ENCODE measurements at places on chromosomes 1 and 21.

- no peak for DNase-seq
Observed at GRCh38 chr1:63950023-63950422, 176.2 kb downstream of the ROR1 start.

DNA sequence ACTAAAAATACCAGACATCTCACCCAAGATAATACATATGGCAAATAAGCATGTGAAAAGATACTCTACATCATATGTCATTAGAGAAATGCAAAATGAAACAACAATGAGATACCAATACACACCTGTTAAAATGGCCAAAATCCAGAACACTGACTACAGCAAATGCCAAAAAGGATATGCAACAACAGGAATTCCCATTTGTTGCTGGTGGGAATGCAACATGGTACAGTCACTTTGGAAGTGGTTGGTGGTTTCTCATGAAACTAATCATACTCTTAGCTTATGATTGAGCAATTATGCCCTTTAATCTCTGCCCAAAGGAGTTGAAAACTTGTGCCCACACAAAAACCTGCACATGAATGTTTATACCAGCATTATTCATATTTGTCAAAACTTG is 6.4 kb upstream of the RGS2 start:
- no peak for DNase-seq

DNA sequence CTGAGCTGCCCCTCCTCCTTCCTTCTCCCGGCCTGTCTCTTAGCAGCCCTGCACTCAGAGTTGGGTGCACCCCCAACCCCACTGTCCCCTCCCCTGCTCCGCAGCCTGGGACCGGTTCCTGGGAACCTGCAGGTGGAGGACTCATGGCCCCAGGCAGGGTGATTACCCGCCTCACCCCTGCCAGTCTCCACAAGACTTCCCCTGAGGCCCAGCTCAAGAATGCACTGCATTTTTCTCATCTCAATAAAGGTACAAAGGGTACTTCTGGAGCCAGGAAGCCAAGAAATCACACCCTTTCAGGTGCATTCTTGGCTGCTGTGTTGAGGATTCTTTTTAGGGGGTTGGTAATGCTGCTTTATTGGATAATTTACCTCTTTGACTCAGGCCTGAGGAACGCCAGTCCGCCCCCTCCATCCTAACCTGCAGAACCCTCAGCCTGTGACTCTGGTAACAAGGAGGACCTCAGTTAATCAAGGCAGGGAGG is 126.3 kb upstream of the TMPRSS2 start:
- no peak for DNase-seq

GRCh38 chr1:89754518-89754917 is 66.3 kb upstream of the LRRC8D start:
- DNase-seq: no peak

DNA sequence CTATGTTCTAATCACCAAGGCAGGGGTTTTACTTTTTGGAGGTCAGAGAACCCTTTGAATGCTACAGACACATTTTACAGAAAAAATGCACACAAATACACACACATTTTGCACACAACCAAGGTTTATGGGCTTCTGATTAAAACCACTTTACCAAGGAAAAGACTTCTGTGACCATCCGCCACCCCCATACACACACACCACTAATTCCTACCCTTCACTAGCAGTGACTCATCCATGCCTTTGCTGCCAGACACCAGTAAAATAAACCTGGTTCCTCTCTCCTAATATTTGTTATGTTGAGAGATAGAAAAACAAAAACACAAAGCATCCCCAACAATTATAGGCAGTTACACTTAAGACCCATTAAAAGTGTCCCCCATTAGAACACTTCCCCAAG is 12.9 kb downstream of the PIGM start:
- no peak for DNase-seq

GRCh38 chr1:212482637-212483441 is 50.1 kb downstream of the NENF start:
- no peak for DNase-seq

DNA sequence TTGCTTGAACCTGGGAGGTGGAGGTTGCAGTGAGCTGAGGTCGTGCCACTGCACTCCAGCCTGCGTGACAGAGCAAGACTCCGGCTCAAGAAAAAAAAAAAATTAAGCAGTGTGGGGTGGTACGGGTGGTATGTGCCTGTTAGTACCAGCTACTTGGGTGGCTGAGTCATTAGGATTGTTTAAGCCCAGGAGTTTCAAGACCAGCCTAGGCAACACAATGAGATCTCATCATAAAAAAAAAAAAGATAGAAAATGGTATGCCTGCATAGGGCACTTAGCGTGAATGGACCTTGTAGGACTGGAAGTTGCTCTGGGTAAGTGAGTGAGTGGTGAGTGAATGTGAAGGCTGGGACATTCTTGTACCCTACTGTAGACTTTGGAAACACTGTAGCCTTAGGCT is 37.0 kb downstream of the TBCE start:
- no peak for DNase-seq

- no peak for DNase-seq
Observed at GRCh38 chr1:115564201-115564600, 77.6 kb upstream of the VANGL1 start.

- no peak for DNase-seq
Observed at GRCh38 chr1:85070972-85071492, 22.7 kb upstream of the MCOLN3 start.

DNA sequence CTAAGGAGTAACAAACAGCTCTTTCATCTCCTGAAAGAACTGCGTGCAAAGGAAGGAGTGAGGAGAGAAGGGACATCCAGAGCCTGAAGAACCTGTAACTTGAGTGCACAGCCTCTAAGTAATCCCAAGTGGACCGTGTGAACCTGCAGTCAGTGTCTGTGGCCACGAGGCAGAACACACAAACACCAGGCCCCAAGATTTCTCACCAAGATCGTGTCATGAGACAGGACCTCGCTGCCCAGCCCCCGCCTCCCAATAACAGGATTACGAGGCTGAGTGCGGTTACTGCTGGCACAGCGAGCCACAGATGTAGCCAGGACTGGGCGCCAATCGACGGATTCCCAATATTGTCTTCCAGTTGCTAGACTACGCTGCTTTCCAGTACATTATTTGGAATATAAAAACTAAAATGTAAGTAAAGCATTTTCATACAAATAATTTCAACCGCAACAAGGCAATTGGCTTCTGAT is 101.3 kb upstream of the SLC25A33 start:
- DNase-seq: peak; percentile 16

- no peak for DNase-seq
Observed at GRCh38 chr1:19884312-19884711, 2.1 kb downstream of the OTUD3 start.

DNA sequence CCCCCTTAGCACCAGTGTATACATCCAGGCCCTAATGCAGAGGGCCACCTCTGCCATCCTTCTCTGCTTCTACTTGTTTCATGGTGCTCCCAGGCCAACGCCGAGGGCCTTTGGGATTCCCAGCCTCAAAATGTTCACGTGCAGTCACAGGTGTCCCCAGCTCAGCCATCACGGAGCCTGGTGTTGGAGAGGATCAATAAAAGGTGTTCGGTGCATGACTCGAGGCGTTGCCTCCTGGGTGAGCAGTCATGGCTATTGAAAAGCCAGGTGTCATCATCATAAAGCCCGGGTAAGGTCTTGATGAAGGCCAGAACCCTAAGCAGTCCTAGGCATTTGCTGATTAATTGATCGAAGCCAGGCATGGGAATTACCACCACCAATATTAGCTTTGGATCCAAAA is 76.1 kb downstream of the ABCA4 start:
- no peak for DNase-seq

- DNase-seq: peak; percentile 81
Observed at GRCh38 chr1:44500181-44501046, 95.4 kb downstream of the RNF220 start.

GRCh38 chr1:72724951-72725861 is 442.9 kb upstream of the NEGR1 start:
- DNase-seq: no peak

DNA sequence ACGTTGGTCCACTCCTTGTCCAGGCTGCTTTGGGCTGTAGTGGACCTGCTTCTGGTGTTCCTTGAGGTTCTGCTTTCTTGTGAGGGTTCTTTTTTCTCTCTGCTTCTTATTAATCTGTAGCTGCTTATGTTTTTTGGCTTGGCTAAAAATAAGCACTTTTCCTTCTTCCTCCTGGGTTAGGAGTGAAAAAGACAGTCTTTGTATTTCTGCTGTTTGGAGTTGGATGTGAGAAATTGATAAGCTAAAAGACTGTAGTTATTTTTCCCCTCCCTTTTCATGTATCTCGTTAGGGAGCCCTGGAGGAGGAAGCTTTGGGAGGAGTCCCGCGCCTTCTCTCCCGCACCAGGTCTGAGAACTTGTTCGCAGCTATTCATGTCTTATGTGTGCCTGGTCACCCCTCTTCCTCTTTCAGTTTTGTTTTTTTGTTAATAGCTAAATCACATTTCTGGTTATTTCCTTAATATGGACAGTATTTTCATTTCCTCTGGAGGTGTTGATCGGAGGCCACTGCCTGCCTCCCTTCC is 79.0 kb downstream of the GALNT2 start:
- no peak for DNase-seq

DNA sequence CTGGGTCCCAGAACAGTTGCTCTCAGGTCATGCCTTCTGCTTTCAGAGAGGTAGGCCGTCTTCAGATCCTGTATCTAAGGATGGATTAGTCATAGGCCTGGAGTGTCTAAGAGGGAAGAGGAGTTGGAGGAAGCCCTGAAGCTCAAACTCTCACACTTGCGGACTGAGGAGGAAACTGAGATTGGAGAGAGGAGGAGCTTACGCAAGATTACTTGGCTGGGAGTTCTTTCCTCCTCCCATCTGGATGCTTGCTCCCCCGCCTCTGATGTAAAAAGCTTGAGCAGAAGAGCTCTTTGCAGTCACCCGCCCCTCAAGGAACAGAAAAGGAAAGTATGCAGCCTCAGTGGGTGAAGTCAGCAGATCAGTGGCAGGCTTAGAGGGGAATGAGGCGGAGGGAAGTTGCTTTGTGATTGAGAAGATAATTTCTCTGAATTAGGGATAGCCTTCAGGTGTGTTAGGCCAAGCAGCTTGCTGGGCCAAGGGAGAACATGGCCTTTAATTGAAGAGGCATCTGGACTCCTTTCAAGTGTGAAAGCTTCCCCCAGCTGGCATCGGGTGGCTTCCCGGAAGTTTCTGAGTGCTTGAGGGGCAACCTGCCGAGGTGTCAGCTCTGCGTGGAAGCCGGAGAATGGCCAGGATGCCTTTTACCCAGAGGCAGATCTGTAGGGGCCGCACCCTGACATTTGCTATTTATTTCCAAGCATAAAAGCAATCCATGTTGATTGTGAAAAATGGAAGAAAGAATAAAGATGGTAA is 6.6 kb downstream of the ADORA1 start:
- no peak for DNase-seq

DNA sequence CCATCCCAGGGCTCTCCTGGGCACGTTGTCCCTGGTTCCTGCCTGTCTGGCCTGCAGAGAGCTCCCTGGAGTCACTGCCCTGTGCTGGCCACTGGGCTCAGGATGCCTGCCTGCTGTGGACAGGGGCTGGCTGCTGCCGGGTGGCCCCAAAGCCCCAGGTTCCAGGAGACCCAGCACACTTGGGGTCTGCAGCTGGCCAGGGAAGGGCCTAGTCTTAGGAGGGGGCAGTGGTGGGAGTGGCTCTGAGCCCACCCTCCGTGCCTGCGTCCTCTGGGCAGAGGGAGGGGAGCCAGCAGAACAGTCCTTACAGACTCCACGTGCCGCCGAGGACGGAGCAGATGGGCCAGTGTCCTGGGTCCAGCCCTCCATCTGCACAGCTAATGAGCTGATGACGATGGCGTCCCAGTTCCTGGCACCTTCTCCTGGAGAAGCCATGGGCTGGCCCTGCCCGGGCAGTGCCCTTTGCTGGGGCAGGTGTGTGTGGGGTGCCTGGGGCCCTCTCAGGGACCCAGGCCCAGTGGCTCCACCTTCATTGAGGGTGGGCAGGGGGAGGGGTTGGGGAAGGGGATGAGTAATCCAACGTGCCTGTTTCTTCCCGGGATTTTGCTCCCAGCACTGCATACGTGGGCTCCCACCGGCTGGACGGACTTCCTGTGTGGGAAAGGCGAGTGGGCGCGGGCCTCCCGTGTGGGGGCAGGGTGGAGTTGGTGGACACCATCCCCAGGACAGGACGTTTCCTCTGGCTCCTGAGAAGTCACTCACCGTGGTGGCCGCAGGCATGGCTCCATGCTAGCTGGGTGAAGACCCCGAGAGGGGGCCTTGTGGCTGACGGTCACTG is 6.8 kb upstream of the PLCH2 start:
- no peak for DNase-seq

DNA sequence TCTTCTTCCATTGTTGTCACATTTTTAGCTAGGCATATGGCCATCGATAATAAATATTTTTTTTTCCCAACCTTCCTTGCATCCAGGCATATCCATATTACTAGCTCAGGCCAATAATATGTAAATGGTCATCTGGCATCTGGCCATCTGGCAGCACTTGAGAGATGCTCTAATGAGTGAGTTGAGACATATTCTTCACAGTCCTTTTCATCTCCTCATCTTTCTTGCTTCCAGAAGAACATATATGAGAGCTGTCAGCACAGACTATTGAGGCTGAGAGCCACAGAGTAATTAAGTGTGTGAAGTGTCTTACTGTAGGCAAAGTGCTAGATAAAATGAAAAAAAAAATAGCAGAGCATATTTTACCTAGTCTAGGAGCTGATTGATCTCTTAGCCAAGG is 628.4 kb upstream of the TMPRSS15 start:
- DNase-seq: no peak

- no peak for DNase-seq
Observed at GRCh38 chr1:51997974-51998382, 7.5 kb upstream of the RAB3B start.

DNA sequence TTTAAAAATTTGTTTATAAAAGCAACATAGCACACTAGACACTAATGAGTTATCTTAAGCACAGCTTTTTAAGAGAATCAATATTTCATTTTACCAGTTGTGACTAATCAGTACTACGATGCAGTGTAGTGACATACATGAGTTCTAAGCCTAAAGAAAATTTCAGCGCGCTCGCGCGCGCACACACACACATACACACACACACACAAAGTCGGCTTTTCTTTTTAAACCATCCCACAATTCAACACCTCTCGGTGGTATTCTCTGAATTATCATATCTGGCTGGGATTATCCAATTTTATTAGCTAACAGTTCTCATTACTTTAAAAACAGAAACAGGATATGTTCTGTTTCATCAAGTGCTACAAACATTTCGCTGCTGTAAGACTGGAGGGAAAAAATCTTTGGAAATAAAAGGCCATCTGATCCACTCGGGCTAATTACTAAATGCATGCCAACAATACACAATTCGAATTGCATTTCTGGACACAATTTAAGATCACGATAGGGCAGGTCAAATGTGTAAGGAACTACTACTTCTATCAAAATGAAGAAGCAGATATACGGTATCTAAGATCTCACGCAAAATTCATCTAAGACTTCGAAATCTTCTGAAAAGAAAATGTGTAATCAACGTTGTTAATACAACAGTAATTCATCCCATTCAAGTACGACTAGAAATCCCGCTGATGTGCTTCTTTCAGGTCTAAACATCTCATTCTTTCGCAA is 1.2 kb downstream of the TUT4 start:
- no peak for DNase-seq

DNA sequence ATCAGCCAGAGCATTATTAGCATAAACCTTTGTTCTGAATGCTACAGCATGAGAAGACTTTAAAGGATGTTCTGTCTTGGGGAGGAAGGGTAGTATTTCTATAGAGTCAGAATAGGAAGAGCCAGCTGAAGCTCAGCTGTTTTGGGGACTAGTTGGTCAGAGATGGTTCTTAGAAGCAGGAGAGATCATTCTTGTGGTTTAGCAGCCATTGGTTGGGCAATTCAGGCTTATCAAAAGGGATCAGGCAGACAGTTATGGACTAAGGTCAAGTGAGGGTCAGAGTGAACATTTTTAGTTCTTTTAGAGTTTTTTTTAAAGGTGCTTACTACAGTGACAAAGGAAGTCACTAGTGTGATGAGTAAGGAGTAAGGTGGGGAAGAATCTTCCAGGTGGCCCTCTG is 245.5 kb downstream of the RPS6KC1 start:
- DNase-seq: no peak
